ENCODE measurements at places on chromosomes 4 and X.

DNA sequence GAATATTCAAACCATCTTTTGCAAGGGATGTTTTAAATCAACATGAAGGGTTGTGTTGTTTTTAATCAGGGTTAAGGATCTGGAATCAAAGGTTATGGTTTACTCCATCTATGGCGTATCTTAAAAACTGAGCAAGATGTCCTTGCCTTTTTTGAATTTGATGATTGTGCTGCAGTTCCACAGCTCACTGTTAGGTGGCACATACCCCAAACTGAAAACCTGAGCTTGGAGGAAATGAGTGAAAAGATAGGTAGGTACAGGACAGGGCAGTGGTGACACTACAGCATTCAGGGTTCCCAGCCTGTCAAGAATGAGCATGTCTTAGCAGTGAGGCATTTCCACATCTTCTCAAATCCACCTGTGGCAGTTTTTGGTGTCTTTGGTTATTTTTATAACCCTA lies 13.1 kb upstream of the EOLA1 start:
- DNase-seq, result no peak

- DNase-seq, result no peak
Observed at GRCh38 chrX:52852110-52852860, 15.6 kb downstream of the XAGE3 start.

GRCh38 chr4:89836897-89837384 lies at the start of gene SNCA:
TSS of gene SNCA (minus strand) at chr4:89837161. CDS start at chr4:89835667, 1,494 bp downstream.
- DNase-seq, result peak; percentile 63

DNA sequence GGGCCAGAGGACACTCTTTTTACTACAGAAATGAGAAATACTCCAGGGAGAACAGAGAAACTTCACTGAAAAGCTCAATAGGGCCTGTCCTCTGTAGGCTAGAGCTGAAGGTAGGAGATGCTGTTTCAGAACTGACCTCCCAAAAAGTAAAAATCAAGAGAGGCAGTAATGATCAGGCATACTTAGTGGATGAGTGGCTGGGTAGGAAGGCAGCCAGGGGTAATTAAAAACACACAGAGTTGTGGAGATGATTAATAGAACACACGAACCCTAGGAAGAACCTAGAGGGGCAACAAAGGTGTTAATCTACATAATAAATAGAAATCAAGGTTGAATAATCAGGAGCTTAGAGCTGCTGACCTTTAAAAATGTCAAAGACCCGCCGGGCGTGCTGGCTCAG lies 582.4 kb upstream of the ADGRL3 start:
- DNase-seq, result no peak

GRCh38 chr4:173301518-173302201 lies 32.5 kb downstream of the HMGB2 start:
- peak; percentile 18 for DNase-seq

DNA sequence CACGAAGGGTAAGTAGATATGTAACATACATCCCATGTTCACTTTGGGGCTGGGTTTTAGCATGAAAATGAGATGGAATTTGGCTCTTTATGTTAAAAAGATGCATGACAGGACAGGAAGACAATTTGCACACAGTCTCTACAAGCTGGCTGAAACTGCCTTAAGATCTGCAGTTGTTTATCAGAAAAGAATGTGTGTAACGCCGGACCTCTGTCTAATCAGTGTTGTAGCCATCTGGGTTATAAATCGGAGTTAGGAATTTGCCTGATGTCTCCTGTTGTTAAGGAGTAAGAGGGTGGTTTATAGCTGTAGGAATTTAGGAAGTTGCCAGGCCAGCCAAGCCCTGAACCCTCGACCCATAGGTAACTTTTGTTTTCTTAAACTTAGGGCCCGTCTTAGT lies 562.9 kb upstream of the FAT1 start:
- DNase-seq, result no peak

GRCh38 chr4:15677507-15677988 lies 4.1 kb upstream of the FAM200B start:
- peak; percentile 89 for DNase-seq

DNA sequence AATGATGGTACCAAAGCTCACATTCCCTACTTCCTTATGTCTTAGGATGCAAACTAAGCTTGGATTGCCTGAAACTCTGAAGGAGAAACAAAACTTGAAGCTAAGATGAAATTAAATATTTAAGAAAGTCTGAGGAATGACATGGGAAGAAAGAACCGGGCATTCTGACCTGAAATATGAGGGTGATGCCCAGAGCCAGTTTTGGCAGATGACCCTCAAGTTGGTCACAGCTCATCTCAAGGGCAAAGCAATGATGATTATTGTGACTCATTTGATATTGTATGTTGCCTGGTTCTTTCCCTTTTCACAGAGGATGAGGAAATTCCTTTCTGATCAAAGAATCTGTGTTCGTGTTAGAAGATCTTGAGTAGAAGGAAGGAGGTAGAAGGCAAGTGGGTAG lies 96.0 kb upstream of the NHS start:
- DNase-seq, result no peak

- no peak for DNase-seq
Observed at GRCh38 chr4:2287594-2287915, 25.6 kb upstream of the MXD4 start.

GRCh38 chrX:37867536-37868153 lies 20.3 kb upstream of the DYNLT3 start:
- DNase-seq, result no peak

- peak; percentile 53 for DNase-seq
Observed at GRCh38 chr4:56757261-56757746, 64.2 kb downstream of the SPINK2 start.
